ENCODE measurements at places on chromosomes 3 and 15. TPM values are rescaled to one million over a fixed set of nuclear protein-coding genes. Genes with fewer than 3 reads are reported as not detected.

DNA sequence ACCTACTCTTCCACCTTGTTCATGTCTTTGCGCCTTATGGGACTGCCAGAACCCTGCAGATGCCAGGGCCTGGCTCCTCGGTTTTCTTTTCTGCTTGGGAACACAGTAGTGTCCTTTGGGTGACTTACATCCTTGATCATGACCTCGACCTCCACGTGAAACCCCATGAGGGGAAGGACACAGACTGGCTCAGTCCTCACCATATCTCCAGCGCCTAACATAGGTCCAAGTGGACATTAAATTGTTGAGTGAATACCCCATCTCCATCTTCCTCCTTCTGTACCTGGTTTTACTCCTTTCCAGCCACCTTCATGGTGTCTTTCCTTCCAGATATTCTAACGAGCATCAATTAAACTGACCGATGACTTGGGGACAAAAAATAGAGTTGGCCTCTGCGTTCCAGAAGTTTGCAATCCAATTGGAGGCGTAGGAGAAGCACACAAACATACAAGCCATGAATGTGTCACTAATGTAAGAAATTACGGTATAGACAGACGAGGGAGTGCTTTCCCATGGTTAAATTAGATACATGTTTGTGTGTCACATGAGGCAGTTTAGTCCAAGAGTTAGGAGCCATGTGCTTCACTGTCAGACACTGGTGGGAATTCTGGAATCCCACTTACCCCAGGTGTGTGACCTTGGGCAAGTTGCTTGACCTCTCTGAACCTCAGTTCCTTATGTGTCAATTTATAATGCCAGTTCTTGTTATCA is 907 bp upstream of the HERC1 start:
- peak overlapping the region; percentile 94 for H3K27ac ChIP-seq
- peaks cover 35% of the 10 kb centered on the region for H3K4me1 ChIP-seq
- H3K4me3 ChIP-seq, result no peak overlapping the region
- no peaks in the 10 kb centered on the region for H3K36me3 ChIP-seq
- no peak for DNase-seq

SEMA3G gene
- total RNA-seq, result 22.6 TPM

GRCh38 chr3:173589116-173589515 is 191.6 kb downstream of the NLGN1 start:
- H3K27ac ChIP-seq, result no peak overlapping the region
- H3K4me1 ChIP-seq, result peaks cover 5% of the 10 kb centered on the region
- no peak for DNase-seq
- no peaks in the 10 kb centered on the region for H3K36me3 ChIP-seq
- no peak overlapping the region for H3K4me3 ChIP-seq

GRCh38 chr3:27632431-27633223 is 89.5 kb downstream of the EOMES start:
- peak overlapping the region; percentile 32 for H3K4me3 ChIP-seq
- H3K27me3 ChIP-seq, result no peaks in the 10 kb centered on the region
- H3K4me1 ChIP-seq, result peaks cover 34% of the 10 kb centered on the region
- H3K36me3 ChIP-seq, result no peaks in the 10 kb centered on the region
- DNase-seq, result peak; percentile 66
- H3K27ac ChIP-seq, result peak overlapping the region; percentile 80

SPTBN5 gene
- total RNA-seq, result 19.0 TPM

DNA sequence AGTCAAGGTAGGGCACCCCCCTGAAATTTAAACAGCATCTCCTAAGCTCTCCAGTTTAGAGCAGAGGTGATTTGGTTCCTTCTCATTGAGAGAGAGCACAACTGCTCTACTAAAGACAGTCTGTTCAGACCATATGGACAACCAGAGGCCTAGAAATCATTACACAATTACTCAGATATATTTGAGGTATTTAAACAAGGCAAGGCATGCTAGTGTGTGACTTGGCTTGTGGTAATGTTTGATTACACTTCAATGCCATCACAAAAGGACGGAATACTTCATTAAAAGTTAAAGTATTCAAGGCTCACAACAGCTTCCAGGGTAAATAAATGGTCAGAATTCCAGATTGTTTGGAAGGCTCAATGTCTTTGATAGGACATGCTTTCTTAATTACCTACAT is 110.2 kb downstream of the LRTM1 start:
- H3K4me1 ChIP-seq, result no peaks in the 10 kb centered on the region
- DNase-seq, result no peak
- no peaks in the 10 kb centered on the region for H3K36me3 ChIP-seq
- no peak overlapping the region for H3K4me3 ChIP-seq
- H3K27ac ChIP-seq, result no peak overlapping the region
- H3K27me3 ChIP-seq, result no peaks in the 10 kb centered on the region

DNA sequence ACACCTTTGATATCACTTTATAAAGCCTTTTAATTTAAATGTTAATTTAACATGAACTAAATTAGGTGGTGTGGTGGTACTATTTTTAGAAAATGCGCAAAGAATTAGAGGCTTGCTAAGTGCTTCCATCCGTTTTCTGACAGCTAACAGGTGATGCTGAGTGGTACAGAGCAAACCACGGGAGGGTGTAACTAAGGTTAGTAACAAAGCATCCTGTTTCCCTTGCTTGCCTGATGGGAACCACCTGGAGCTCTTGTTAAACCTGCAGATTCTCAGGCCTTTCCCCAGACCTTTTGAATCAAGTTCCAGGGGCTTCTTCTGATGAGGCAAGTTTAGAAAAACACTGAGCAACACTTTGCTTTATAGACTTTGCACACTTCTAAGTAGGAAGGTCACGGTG is 101.0 kb downstream of the ATG7 start:
- no peak overlapping the region for H3K27ac ChIP-seq
- H3K4me1 ChIP-seq, result no peaks in the 10 kb centered on the region
- no peak overlapping the region for H3K4me3 ChIP-seq
- no peak for DNase-seq
- no peaks in the 10 kb centered on the region for H3K36me3 ChIP-seq

DNA sequence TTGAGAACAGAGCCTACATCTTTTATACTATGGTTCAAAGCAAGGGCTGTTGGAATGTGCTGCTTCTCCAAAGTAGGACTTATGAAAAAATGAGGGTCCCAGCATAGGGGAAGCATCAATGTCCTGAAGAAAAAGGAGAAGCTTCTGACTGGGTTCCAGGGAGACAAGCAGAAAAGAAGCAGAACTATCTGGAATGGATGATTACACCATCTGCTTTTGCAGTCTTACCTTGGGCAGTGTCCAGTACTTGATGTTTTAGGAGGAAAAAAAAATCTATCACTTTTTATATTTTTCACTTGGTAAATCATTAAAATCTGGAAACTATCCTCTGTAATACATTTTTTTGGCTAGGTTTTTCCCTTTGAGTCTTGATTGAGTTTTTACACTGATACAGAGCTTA is 57.9 kb upstream of the DPH6 start:
- H3K36me3 ChIP-seq, result no peaks in the 10 kb centered on the region
- no peak overlapping the region for H3K27ac ChIP-seq
- H3K4me3 ChIP-seq, result no peak overlapping the region
- no peaks in the 10 kb centered on the region for H3K27me3 ChIP-seq
- DNase-seq, result no peak

CIB2 gene
- total RNA-seq, result 4.0 TPM

GRCh38 chr3:14203521-14204079 is 25.0 kb downstream of the LSM3 start:
- no peak overlapping the region for H3K27ac ChIP-seq
- H3K4me1 ChIP-seq, result peaks cover 2% of the 10 kb centered on the region
- H3K4me3 ChIP-seq, result no peak overlapping the region
- H3K27me3 ChIP-seq, result no peaks in the 10 kb centered on the region
- peak; percentile 72 for DNase-seq

- no peak for DNase-seq
- peaks cover 4% of the 10 kb centered on the region for H3K27me3 ChIP-seq
- H3K36me3 ChIP-seq, result no peaks in the 10 kb centered on the region
Measured at GRCh38 chr15:70337277-70338186, 239.8 kb upstream of the TLE3 start.

ACOX2 gene
- total RNA-seq, result 1.5 TPM

GRCh38 chr15:31271711-31272557 is 54.7 kb upstream of the KLF13 start:
- no peak for DNase-seq
- no peaks in the 10 kb centered on the region for H3K4me1 ChIP-seq
- H3K4me3 ChIP-seq, result no peak overlapping the region
- no peaks in the 10 kb centered on the region for H3K27me3 ChIP-seq
- H3K27ac ChIP-seq, result no peak overlapping the region
- no peaks in the 10 kb centered on the region for H3K36me3 ChIP-seq

- no peak overlapping the region for H3K27ac ChIP-seq
- H3K4me1 ChIP-seq, result no peaks in the 10 kb centered on the region
Measured at GRCh38 chr3:111721747-111722146, 126.6 kb upstream of the ZBED2 start.

DNA sequence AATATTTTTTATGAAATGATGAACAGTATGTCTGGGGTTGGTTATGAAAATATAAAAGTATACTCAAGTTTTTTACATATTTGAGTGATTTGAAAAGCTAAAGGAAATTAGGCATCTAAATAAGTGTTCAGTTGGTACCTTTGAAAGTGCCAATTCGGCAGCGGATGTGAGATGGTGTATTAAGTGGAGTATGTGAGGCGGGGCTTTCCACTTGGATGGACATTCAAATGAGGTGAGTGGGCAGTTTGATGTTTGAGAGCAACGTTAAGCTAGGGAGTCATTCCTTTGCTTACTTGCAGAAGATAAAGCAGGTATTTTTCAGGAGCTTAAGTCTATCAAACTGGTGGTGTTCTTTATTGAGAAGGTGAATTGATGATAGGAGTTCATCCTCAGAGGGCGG is 189.0 kb upstream of the GOLIM4 start:
- H3K27ac ChIP-seq, result no peak overlapping the region
- DNase-seq, result no peak
- H3K4me1 ChIP-seq, result no peaks in the 10 kb centered on the region
- no peak overlapping the region for H3K4me3 ChIP-seq
- no peaks in the 10 kb centered on the region for H3K27me3 ChIP-seq
- no peaks in the 10 kb centered on the region for H3K36me3 ChIP-seq

DNA sequence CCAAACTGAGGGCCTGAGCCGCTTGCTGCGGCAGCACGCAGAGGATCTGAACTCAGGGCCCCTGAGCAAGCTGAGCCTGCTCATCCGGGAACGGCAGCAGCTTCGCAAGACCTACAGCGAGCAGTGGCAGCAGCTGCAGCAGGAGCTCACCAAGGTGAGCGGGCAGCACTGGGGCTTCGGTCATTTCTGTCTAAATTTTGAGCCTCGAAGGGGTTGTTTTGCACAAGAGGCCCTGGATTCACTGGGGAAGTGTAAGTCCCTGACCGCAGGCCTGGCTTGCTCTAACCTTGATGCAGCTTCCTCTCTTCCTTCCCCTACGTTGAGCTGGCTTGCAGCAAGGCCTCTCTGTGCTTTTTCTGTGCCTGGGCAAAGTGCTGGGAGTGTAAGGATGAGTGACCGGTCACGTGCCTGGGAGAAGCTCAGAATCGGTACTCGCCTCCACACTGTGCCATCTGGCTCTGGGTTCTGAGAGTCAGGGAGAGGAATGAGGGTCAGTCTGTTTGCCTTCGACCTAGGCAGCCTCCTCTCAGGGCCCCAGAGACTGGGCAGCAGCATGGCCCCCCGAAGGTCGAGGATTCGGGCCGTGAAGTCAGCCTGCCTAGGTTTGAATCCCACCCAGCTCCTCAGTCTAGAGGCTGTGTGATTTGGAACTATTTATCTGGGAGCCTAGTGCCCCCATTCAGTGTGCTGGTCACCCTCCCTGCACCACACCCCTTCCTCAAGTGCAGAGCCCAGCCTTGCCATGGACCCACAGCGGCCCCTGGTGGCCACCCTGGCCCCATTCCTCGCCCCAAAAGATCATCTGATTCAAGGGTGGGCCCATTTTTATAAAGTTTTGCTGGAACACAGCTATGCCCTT is 1.4 kb downstream of the FES start:
- peak; percentile 72 for DNase-seq
- peaks cover 24% of the 10 kb centered on the region for H3K4me1 ChIP-seq
- H3K4me3 ChIP-seq, result no peak overlapping the region
- peak overlapping the region; percentile 4 for H3K27ac ChIP-seq

DNA sequence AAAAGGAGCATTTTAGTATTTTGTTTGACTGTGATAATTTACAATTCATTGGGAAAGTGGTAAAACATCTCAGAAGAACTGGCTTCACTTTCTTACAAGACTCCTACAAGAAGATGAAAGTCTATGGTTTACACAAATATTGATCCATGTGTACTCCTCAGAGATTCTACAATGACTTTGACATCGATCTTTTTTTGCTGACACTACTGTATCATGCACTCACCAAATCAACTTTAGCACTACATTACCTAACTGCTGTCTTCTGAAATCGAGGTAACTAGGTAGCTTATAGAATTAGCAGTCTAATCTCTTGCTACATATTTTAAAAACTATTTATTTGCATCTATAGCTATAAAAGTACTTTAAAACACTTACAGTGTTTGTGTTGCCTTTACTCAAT is 757.6 kb downstream of the TBL1XR1 start:
- H3K27ac ChIP-seq, result no peak overlapping the region
- no peak for DNase-seq
- no peaks in the 10 kb centered on the region for H3K36me3 ChIP-seq
- H3K4me1 ChIP-seq, result no peaks in the 10 kb centered on the region

CADPS gene
- not detected for total RNA-seq

P2RY12 gene
- not detected for total RNA-seq

TMC3 gene
- total RNA-seq, result not detected

GRCh38 chr15:74422652-74423430 is 10.9 kb downstream of the SEMA7A start:
- no peak overlapping the region for H3K27ac ChIP-seq
- no peaks in the 10 kb centered on the region for H3K4me1 ChIP-seq
- no peak for DNase-seq
- no peaks in the 10 kb centered on the region for H3K27me3 ChIP-seq

RBP2 gene
- total RNA-seq, result not detected

- H3K4me1 ChIP-seq, result no peaks in the 10 kb centered on the region
- no peaks in the 10 kb centered on the region for H3K36me3 ChIP-seq
- no peak overlapping the region for H3K4me3 ChIP-seq
- no peak for DNase-seq
- H3K27me3 ChIP-seq, result no peaks in the 10 kb centered on the region
- H3K27ac ChIP-seq, result no peak overlapping the region
Measured at GRCh38 chr3:100963041-100963440, 30.2 kb downstream of the ABI3BP start.

GPR87 gene
- not detected for total RNA-seq

EPHB3 gene
- not detected for total RNA-seq

DNA sequence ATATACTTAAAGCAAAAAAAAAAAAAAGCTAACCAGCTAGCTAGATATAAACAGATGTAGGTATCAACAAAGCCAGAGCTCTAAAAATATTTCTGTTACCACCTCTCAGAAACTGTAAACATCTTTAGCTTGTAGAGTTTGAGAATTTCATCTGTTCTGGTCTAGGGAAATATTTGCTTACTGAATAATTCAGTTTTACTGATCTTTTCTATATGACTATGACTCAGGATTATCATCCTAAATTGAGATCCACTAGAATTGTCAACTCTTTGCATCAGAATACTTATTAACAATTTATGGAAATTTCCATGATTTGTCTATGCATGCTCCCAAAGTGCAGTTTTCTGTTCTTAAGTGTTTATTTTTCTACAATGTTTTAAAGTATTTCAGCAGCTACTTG is 517.3 kb downstream of the DIPK2A start:
- no peak for DNase-seq
- no peaks in the 10 kb centered on the region for H3K36me3 ChIP-seq
- no peak overlapping the region for H3K4me3 ChIP-seq

GRCh38 chr3:10833855-10834414 is 17.9 kb downstream of the SLC6A11 start:
- no peaks in the 10 kb centered on the region for H3K4me1 ChIP-seq
- H3K36me3 ChIP-seq, result no peaks in the 10 kb centered on the region
- H3K27me3 ChIP-seq, result no peaks in the 10 kb centered on the region
- no peak overlapping the region for H3K4me3 ChIP-seq
- H3K27ac ChIP-seq, result no peak overlapping the region
- no peak for DNase-seq

GRCh38 chr3:130850044-130850797 is 43.7 kb upstream of the ATP2C1 start:
- peaks cover 6% of the 10 kb centered on the region for H3K27me3 ChIP-seq
- DNase-seq, result no peak
- H3K36me3 ChIP-seq, result no peaks in the 10 kb centered on the region
- H3K4me3 ChIP-seq, result no peak overlapping the region
- H3K27ac ChIP-seq, result no peak overlapping the region
